ACHN (cell line): ENCODE measurements at places on chromosomes 4 and X.

- DNase-seq, result peak; percentile 81
Observed at GRCh38 chr4:87012265-87012953, 77.6 kb downstream of the AFF1 start.

- no peak for DNase-seq
Observed at GRCh38 chrX:57422289-57422688, 135.8 kb downstream of the FAAH2 start.

GRCh38 chrX:15679246-15679645, 14.6 kb upstream of the CLTRN start:
- DNase-seq, result no peak

- DNase-seq, result no peak
Observed at GRCh38 chr4:25760518-25761157, 102.2 kb downstream of the SEL1L3 start.

- no peak for DNase-seq
Observed at GRCh38 chr4:56531823-56532222, 26.2 kb downstream of the ARL9 start.

DNA sequence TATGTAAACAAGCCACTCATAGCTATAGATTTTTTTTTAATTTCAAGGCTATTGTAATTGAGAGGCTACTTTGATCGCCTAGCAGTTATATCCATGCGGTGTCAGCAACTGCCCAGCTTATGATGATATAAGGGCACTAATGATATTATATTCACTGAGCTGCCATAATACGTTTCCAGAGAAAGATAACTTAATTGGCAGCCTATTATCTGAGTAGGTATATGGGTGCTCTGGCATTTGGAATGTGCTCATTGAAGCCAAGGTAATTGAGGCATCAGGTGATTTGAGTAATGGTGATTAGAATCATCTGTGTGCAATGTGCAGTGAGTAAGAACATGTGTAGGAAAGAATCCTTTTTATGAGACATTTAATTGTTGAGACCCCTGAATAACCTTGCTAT, 490.0 kb downstream of the CENPC start:
- DNase-seq, result no peak

DNA sequence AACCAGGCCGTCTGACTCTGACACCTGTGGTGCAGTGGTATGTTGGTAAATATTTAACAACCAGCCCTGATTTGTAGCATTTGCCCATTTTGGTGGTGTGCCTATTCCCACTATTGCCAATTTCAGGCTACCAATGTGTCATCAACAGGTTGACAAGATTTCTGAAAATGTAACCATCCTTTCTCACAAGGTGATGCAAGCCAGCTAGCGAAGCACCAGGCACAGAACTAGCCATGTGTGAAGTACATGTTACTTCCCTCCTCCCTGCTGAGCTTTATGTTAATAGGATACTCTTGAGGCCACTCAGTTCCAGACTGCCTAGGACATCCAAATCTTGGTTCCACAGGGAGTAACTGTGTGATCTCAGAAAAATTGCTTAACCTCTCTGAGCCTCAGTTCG, 7.2 kb upstream of the MAMLD1 start:
- no peak for DNase-seq

GRCh38 chr4:81003597-81004111, 26.9 kb upstream of the BMP3 start:
- DNase-seq, result no peak

GRCh38 chrX:123993904-123994635, 32.6 kb downstream of the STAG2 start:
- DNase-seq, result no peak

DNA sequence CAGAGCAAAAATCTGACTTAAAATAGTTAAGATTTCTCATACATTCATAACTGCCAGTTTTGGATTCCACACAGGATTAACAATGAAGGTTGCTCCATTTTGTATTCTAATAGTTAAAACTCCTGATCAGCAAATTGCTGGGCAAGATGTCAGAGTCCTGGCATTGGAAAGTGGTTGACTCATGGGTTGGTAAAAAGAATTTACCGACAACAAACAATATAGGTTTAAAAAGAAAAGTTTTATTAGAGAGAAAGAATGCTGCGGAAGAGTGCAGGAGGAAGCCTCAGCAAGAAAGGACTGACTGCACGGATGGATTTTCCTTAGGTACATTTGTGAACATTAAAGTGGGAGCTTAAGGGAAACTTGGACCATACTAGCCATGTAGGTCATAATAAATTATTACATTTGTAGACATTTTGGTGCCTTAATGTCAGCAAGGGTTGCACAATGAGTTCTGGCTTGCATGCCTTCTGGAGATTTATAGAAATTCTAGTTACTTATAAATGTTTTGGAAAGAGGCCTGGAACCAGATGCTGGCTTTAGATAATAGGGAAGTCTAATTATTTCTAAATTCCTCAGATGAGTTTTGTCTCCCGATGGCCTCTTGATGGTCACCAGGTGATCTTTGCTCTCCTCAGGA, 25.4 kb upstream of the IL2 start:
- no peak for DNase-seq

DNA sequence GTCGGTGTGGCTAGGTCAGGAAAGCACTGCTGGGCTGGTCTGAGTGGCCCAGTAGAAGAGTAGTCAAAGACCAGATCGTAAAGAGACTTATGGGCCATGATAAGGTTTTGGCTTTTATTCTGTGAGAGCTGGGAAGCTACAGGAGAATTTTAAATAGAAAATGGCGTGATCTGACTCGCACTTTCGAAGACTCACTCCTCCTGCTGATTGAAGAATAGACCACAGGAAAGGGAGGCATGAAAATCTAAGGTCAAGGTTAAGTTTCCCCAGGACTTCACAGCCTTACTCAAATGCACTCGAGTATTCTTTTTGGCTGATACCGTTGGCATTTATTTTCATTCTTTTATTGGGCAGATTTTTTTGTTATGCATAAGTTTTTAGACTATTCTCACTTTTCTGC, 231.4 kb upstream of the ANKRD50 start:
- peak; percentile 17 for DNase-seq

- DNase-seq, result no peak
Observed at GRCh38 chr4:152279234-152279566, 256.7 kb downstream of the FBXW7 start.
